ENCODE measurements at places on chromosomes 5 and 9.

DNA sequence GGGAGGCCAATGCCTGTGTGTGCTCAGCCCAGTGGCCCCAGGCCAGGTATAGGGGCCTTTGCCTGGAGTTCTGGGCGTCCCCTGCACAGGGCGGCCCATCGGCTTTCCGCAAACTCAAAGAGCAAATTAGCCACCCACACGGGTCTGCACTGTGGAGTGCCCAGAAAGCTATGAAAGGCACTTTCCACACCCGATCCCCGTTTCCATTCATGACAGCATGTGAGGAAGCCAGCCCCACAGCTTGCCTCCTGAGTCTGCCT, 5.2 kb downstream of the DBH start:
- DNase-seq, result no peak

DNA sequence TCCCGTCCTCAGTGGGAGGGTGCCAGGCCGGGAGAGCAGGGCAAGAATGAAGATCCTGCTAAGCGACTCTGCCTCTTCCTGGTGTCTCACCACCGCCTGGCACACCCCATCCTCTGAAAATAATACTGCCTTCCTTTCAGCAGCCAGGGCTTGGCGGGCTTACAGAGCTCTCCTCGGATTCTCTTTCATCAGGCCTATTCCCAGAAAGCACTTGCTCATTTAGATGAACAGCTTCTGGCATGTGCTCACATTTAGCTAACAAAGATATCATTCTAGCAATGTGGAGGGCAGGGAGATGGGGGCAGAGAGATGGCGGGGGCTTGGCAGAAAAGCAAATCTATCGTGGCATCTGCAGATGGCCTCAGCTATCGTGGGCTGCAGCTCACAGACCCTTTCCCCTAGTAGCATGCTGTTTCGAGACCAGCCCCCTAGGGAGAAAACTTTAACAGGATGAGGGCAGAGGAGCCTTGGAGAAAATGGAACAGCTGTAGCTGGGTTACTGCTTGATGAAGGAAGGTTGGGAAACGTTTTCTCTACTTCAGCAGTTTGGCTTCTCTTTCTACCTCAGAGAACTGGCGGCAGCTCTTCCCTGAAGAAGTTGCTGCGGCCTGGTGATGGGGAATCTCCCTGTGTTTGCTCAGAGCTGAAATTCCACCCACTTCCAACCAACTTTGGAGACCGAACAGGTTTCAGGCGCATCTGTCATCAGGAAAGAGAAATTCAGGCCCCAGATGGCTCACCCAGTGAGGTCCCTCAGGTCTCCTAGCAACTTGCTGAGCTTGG, 102.1 kb downstream of the TMEM174 start:
- no peak for DNase-seq

DNA sequence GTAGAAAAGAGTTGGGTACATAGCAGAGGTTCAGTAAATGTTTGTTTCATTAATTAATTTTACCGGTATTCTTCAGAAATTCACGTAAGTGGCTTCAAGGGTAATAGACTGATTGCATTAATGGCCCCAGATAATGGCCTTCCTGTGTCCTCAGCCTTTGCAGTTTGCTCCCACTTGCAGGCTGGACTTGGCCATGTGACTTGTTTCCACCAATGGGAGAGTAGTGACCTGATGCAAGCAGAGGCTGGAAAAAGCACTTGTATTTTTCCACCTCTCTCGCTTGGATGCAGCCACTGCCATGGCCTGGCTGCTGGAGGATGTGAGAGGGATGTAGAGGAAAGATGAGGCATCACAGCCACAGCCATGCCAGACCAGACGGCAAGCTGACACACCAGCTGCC, 480.9 kb downstream of the CDK5RAP2 start:
- no peak for DNase-seq

GRCh38 chr5:1807451-1808185, 6.4 kb downstream of the NDUFS6 start:
- DNase-seq, result no peak

- no peak for DNase-seq
Observed at GRCh38 chr5:103209065-103209464, 49.5 kb upstream of the MACIR start.

- no peak for DNase-seq
Observed at GRCh38 chr5:144134194-144134826, 36.1 kb downstream of the YIPF5 start.

DNA sequence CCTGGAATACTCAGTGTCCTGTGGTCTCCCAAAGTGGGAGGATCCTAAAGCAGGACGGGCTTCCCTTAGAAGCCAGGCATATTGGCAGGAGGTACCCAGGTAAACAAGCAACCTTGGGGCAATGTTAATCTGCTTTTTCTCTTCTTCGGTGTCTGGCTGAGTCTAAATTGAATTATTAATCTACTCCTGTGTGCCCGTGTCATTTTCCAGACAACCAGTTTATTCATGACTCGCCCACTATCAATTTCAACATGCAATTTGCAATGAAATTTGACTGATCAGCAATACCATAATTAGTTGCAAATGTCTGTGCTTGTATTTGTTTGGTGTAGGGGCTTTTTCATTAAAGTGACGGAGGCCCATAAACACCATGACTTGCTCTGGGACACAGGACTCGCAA, 32.9 kb upstream of the JADE2 start:
- DNase-seq, result no peak

GRCh38 chr9:25857147-25857546, 178.9 kb upstream of the TUSC1 start:
- DNase-seq, result no peak

DNA sequence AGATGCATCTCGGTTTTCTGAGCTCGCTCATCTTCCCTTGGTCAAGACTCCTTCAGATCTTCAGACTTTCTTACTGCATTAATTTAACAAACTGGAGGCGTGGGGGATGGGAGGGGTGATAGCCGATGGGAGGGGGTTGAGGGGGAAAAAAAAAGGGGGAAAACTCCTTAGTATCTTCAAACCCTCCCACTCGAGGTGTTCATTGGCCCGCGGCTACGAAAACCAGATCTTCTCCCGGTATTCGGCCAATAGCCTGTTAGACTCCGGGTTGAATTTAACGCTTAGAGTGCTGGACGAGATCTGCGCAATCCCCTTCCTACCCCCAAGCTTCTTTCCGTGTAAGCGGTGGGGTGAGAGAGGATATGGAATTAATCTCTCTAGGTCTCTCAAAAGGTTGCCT, 689 bp upstream of the GLRA1 start:
- DNase-seq, result no peak

DNA sequence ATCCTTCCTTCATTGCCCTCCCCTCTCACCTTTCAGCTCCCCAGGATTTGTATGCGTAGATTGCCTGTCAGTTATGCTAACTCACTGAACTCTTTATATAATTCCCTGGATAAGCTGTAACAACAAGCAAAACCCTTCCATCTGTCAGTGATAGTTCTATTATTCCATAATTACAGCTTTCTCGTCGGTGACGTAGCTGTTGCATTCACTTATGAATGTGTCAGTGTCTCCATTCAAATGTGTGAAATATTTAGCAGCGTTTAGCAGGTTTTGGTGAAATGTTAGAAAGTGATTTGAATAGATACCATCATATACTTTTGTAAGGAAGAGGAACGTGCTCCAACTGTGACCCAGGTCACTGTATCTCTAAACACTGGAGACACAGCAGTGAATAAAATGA, 45.2 kb downstream of the PIP5K1B start:
- DNase-seq, result no peak

DNA sequence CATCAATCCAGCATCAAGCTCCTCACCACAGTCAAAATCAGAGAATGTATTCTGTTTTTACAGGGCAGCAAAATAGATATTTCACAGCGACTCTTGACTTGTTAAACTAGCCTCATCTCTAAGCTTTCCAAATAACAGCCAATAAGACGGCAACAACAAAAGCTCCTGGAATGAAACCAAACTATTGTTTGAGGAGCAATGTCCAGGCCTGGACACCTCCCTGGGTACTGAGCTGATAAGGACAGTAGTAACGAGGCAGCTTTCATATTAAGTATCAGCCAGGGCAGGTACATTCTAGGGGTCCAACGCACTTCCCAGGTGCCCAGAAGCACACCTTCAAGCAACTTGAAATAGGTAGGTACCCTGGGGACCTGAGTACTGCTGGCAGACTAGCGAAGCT, 260.3 kb downstream of the ENC1 start:
- DNase-seq, result no peak

GRCh38 chr9:93248386-93249040, 64.6 kb downstream of the WNK2 start:
- DNase-seq, result no peak

DNA sequence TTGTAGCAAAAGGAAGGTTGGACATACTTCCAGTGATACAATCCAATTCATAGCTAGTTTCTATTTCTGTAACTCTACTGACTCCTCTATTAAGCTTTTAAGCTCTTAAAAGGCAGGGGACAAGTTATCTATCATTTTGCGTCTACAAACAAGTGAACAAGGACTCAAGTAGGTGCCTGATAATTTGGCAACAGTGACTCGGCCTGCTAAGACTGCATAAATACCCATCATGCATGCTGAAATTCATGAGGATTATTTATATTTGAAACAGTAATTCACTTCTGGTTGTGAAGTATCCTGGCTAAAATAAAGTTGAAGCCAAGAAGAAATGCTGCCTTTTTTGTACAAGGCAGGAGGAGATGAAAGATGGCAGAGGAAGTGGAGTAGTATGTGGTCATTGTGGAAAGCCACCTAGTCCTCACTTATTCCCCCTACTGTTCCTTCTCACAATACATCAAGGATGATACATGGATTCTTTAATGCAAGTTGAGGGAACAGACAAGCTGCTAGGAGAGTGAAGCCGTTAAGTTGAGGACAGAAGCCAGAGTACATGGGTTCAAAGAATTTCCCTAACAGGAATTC, 74.0 kb downstream of the MRPS27 start:
- DNase-seq, result no peak

GRCh38 chr5:28779161-28779754, 1740.9 kb upstream of the CDH9 start:
- DNase-seq, result no peak

DNA sequence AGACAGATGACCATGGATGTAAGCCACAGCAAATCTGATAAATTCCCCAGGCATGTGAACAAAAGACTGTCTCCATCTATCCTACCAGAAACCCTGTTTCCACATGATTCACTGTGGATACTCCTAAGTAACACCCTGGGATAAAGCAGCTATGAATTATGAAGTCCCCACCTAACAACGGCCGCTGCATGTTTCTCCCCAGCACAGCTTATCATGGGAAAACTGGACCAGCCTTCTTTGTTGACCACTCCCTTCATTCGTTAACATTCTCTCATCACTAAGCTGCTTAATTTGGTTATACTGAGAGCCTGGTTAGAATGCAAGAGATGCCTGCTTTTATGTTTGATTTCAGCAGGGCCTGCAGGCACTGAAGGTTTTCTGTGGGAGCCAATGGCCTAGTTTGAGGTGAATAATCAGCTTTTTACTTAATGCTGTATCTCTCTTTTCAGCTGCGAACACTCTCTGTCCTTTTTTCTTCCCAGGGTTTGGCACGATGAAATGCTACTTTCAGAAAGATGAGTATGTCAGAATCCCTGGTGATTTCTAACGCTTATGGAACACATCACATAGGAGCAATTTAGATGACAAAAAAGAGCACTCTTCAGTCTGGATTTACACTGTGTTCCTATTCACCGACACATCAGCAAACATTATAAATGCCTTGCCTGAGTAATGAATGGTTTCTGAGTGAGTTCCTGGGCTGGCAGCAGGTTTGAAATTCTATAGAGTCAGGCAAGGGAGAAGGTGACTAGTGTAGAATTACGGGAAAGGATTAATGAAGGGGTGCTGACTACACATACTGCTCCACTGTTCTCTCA, 318.4 kb upstream of the ZNF608 start:
- no peak for DNase-seq

GRCh38 chr9:97935276-97935675, 2.7 kb downstream of the HEMGN start:
- DNase-seq, result no peak

DNA sequence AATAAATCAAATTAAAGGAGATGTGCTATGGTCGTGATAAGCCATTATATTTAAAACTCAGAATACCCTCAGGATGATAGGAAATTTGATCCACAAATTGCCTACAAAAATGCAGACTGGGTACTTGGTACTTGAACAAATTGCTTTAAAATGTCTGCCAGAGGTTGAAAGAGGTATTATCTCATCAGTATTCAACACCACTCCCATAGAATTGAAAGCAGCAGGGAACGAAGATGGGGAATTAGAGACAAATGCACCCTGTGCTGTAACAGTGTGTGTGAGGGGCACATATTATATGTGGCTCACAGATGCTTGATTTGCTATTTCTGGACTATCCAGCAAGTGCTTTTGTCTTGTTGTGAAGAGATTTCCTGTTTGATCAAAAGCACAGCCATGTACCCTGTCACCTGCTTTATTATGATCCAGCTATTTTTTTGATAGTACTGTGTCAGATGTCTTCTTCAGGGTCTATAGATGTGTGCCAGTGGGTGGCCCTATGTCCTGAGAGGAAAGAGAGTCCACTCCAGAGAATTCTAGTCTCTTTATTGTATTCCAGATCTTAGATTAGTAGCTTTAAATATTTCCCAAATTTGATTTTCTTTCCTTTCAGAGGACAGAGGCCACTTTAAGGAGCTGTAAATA, 120.1 kb downstream of the XRCC4 start:
- DNase-seq, result no peak

DNA sequence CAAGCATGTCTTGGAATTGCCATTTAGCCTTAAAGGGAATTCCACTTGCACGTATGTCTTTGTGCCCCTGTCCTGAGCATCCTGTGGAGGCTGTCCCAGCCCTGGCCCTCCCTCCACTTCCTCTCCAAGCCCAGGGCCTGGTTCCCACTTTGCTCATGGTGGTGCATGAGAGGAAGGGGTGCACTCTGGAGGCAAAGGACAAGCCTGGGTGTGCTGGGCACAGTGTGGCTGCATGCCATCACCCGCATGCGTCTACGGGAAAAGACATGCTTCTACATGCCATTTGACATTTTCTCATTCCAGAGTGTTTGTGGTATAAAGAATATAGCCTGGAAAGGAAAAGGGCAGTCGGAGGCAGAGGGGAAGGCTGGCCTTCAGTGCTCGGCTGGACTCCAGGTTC, 7.2 kb upstream of the IRX2 start:
- no peak for DNase-seq

GRCh38 chr9:19155106-19155935, 28.0 kb upstream of the PLIN2 start:
- no peak for DNase-seq

DNA sequence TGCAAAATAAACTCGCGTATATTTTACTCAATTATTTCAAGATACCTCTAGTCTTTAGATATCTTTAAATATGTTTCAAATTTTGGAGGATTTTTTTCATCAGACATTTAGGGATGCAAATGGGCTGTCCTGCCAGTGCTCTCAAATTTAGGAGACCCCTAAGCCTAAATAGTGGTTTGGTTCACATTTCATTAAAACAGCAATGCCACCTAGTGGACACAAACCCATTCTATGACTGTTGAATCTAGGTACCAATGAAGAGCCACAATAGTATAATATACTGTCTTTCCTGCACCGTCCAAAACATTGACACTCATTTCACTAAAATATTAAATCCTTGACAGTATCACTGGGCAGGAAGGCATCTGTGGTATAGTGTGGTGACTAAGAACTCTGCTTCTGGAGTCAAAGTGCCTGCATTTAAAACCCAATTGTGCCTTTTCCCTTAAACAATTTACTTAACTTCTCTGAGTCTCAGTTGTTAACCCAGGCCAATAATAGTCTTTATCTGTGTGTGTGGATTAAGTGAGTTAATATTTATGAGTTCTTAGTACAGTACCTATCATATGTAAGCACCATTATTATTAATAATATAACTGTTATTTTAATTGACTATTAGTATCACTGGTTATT, 148.0 kb downstream of the RORB start:
- no peak for DNase-seq
